CMK (cell line): ENCODE measurements at places on chromosomes 13 and 19.

GRCh38 chr19:49890349-49891311, 6.1 kb downstream of the IL4I1 start:
- no peak for DNase-seq

GRCh38 chr13:91312324-91312723, 35.2 kb upstream of the MIR17HG start:
- DNase-seq, result no peak

GRCh38 chr13:77599351-77599750, 63.8 kb downstream of the SCEL start:
- no peak for DNase-seq

GRCh38 chr19:21586311-21587116, 81.1 kb downstream of the ZNF429 start:
- DNase-seq, result no peak
